A549 treated with AZD2906 at 1 μM for 4 hours (cell line): ENCODE measurements at places on chromosomes 2 and 18. TPM values are rescaled to one million over a fixed set of nuclear protein-coding genes. Genes with fewer than 3 reads are reported as not detected.

The TBR1 gene
- total RNA-seq: 0.01 to 0.20 TPM (median 0.06 TPM) in 4 of 5 replicates, not detected in the other

The OR6B3 gene
- total RNA-seq: not detected in 5 replicates

The CRYGC gene
- total RNA-seq: not detected in 5 replicates

The AKAIN1 gene
- not detected in 5 replicates for total RNA-seq

The CHAC2 gene
- 12.7 to 14.4 TPM (median 13.0 TPM) in 5 replicates for total RNA-seq

The BOD1L2 gene
- total RNA-seq: not detected in 5 replicates

The ECEL1 gene
- 0.15 to 0.25 TPM (median 0.23 TPM) in 5 replicates for total RNA-seq

The FAM110C gene
- 0.17 to 0.40 TPM (median 0.32 TPM) in 5 replicates for total RNA-seq

The KLHL29 gene
- 4.9 to 6.8 TPM (median 5.7 TPM) in 5 replicates for total RNA-seq
